Skeletal muscle cell (primary cell): ENCODE measurements at places on chromosomes 12 and 14.
A peak's percentile ranks its signal among the peaks of the same experiment; 100 is the strongest.

DNA sequence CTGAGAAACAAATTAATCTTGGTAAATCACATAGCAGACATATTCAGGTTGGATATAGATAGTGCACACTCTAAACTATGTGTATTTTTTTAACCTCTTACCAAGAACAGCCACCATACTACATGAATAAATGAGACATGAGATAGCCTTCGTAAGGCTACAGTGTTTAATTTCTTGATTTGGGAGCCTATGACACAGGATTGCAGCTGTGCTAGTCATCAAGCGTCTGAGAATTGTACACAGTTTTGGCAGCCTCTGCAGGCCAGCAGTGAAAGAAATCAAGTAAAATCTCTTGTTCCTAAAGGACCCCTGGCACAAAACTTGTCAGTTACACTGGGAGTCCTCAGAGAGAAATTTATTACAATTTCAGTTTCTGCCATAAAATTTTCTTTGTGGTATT is 236.1 kb downstream of the C12orf50 start:
- DNase-seq = peak; percentile 61

DNA sequence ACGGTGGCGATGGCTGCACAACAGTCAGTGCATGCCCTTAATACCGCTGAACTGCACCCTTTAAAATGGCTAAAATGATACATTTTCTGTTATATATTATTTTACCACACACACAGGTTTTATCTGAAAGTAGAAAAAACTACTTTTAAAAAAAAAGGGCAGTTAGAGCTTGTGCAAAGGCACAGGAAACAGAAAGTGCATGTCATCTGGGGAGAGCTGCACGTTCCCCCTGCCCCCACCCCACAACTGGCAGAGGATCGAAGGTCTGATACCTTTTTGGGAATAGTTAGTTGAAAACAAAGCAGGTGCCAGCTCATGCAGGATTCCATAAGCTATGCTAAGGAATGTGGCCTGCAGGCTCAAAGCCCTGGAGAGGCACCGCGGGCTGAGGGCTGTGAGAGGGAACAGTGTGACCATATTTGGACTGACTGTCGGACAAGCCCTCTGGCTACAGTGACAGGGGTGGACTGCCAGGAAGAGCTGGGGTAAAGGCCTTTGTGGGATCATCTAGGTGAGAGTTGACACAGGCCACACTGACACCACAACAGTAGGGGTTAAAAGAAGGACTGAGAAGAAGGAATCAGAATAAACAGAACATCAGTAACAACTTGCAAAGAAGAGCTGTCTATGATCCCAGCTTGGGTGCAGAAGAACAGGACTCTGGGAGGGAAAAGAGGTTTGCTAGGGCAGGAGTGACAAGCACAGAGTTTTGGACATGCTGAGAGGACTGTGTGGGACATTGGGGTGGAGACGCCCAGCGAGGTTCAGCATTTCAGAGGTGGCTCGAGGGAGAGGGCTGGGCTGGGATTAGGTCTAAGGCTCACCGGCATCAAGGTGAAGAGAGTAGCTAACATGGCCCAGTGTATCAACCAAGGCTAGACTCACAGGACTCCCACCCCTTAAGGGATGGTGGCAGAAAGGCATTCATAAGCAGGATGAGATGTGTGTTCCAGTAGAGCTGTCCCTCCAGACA is 54.6 kb downstream of the ACTN1 start:
- DNase-seq = no peak

DNA sequence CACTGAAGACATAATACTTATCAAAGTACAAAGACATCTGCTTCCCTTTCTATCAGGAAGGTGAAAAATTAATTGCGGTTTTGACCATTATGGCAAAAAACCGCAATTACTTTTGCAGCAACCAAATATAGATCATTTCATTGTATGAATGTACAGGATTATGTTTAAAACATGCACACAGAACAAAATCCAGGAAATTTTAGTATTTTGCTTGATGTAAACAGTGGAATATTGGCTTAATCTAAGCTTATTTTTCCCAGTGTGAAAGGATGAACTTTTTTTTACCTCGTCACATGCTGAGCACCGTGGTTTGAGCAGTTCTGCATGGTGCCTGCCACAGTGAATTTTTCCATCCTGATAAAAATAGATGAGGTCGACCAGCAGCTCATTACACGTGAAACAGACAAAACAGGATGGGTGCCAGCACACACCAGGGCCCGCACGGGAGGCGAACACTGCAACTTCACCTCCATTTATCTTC is 121.2 kb downstream of the PRICKLE1 start:
- no peak for DNase-seq

- no peak for DNase-seq
These were observed 1131.1 kb downstream of the TMEM121 start for GRCh38 chr14:106657460-106657859.

- DNase-seq = no peak
These were observed 19.1 kb downstream of the DAAM1 start for GRCh38 chr14:59207506-59207933.

DNA sequence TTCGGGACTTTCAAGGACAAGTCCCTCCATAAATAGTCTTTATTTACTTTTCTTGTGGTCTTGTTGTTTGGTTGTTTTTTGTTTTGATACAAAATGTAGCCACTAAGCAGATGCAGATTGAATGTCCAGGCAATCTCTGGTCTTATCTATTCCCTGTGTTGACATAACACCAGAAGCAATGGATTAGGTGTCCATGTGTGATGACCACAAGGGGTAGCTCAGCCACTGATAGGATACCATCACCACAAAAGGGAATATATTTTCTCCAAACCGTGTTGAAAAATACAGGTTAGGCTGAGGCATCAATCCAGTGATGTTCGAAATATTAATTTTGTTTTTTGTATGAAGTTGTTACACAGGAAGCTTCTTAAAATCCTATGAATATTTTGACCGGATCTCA is 196.3 kb downstream of the EPS8 start:
- no peak for DNase-seq

GRCh38 chr12:54932038-54932437 is 52.5 kb downstream of the TESPA1 start:
- no peak for DNase-seq

DNA sequence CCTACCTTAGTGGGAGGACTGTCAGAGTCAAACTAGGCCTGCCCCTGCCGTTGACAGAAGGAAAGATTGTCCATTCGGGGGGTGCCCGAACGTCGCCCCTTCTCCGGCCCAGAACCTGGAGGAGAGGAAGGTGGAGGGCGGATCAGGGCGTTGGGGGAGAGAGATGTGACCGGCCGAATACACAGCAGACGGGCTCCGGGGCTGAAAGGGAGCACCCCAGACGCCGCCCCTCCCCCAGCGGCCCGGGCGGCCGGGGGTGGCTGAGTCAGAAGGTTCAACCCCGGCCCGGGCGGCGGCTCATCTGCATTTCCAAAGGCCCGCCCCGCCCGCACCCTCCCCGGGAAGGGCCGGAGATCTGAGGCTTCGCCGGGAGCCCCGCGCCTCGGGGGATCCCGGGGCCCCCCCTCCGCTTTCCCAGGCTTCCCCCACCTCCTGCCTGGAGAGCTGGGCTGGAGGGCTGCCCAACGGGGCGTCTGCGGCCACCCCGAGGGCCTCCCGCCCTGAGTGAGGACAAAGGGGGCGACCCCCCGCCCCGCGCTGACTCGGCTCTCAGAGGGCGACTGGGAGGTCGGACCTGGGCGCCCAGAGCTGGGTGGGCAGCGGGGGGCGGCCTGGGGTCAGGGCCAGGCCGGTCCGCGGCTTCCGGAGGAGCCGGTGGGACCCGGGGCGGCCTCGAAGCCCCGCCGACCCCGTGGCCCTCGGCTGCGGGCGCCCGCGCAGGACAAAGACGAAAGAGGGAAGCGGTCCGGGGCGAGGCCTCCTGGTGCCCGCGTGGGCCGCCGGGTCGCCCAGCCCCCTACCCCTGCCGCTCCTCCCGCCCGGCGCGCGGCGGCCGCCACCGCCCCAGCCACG is 3.7 kb upstream of the SETD1B start:
- DNase-seq = peak; percentile 70

DNA sequence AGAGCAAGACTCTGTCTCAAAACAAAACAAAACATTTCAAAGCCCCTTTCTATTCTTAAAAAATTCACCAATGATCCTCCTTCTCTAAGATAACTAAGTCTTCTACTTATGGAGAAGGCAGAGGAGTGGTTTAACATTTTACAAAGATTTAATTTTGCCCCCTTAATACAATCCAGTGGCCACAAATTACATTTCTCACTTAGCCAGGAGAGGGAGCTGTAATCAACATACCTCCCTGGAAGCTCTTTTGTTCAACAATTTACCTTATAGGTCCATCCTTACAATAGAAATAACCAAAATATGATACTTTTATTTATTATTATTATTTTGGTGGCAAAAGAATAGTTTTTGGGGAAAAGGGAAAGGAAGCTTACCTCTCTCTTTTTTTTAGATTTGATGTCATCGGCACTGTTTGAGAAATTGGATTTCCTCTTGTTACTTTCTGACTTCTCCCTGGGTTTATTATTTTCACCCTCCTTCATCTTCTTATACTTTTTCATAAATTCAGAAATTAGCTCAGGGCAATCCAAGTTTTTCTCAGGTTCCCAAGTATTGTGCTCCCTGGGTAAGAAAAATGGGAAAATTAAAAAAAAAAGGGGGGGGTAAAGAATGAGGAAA is 28.1 kb downstream of the CBX5 start:
- no peak for DNase-seq

- no peak for DNase-seq
These were observed 90.9 kb downstream of the PPP1R12A start for GRCh38 chr12:79843978-79844377.

DNA sequence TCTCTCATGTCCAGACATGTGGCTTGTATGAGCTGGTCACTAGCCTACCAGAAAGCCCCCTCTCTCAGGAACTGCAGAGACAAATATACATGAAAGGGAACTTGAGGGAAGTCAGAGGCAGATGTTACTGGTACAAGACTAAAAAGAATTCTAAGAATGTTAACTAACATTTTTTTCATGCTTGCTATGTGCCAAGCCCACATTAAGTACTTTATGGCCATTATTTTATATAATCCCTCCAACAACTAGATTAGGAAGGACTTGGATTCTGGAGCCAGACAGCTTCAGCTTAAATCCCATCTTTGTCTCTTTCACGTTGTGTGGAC is 24.6 kb downstream of the TTC9 start:
- DNase-seq = no peak

DNA sequence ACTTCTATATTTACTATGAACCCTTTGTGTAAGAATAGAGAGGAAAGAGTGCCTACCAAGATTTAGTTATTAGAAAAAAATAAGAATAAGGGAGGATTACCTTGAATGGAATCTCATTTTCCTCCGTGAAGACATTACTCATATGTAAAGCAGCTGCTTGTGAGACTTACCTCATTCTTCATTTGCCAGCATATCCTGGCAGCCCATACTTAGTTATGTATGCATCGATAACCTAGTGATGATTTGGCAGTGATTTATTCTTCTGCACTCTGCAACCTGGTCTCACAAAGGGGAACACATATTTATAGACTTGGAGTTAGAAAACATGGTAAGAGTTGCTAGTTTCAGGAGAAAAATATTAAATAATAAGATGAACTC is 56.8 kb downstream of the LRFN5 start:
- peak; percentile 43 for DNase-seq

DNA sequence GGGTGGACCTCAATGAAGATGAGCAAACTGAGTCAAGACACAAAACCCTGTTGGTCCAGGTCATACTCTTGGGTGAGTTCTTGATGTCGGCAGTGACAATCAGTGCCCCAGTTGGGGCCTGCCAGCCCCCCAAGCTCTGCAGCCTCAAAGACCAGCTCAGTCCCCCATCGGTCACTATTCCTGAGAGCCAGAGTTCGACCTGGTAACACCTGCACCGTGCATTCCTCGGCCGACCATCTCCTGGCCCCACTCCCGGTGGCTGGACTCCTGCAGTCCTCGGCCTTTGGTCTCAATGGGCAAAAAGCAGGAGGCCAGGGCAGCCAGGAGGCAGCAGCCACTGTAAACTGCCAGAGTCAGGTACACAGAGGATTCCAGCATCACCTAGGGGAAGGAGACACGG is 32.5 kb downstream of the DAO start:
- DNase-seq = no peak

DNA sequence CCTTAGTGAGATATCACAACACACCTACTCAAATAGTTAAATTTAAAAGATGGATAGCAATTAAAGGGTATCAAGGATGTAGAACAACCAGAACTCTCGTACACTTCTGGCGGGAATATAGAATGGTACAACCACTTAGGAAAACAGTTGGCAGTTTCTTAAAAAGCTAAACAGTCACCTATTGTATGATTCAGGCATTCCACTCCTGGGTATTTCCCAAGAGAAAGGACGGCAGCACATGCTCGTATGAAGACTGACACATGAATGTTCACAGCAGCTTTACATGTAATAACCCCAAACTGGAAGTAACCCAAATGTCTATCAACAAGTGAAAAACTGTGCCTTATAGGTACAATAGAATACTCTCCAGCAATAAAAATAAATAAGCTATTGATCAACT is 465.2 kb downstream of the VRK1 start:
- DNase-seq = no peak

DNA sequence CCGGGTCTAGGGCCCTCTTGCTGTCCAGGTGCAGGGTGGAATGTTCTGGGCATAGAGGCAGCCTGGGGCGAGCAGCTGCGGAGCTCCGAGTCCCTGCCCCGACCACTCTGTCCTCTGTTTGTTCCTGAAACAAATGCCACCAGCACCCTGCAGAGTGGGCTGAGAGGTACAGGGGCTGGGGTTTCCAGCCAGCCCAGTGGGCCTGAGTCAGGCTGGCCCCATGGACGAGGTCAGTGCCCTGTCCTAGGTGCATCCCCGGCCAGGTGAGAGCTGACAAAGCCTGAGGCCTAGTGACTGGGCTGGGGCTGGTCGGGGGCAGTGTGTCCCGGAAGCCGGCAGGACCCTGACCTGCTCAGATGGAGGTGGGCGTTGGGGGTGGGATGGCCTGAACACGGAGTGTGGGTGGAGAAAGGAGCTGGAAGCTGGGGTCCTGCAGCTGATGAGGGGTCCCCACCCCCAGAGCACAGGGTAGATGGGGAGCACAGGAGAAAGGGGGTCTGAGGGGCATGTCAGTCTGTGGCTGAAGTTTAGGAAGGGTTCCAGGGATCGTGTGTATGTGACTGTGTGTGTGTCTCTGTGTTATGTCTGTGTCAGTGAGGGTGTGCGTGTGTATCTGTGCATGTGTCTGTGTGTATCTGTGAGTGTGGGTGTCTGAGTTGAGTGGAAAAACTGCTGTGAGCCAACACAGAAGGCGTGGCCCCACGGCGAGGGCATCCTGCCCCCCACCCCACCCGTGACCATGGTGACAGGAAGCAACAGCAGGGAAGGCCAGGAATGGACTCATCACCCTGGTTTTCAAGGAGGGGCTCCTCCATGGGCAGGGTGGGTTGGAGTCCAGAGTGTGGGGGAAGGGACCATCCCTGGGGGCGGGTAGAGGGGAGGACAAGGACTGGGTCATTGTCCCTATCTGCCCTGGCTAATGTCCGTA is 2.4 kb upstream of the CRIP1 start:
- no peak for DNase-seq
